ENCODE measurements at places on chromosomes 11 and 22. TPM values are rescaled to one million over a fixed set of nuclear protein-coding genes. Genes with fewer than 3 reads are reported as not detected.

- H3K4me1 ChIP-seq: no peaks in the 10 kb centered on the region
- DNase-seq: no peak
- H3K27ac ChIP-seq: no peak overlapping the region
- no peak overlapping the region for H3K4me3 ChIP-seq
- no peaks in the 10 kb centered on the region for H3K36me3 ChIP-seq
Measured at GRCh38 chr22:50192436-50193204, 6.9 kb downstream of the TRABD start.

GRCh38 chr11:20089796-20090653 lies 70.2 kb downstream of the DBX1 start:
- peaks cover 52% of the 10 kb centered on the region for H3K36me3 ChIP-seq
- H3K27me3 ChIP-seq: no peaks in the 10 kb centered on the region
- no peak for DNase-seq
- peak overlapping the region; percentile 25 for H3K27ac ChIP-seq
- H3K4me3 ChIP-seq: no peak overlapping the region
- peaks cover 21% of the 10 kb centered on the region for H3K4me1 ChIP-seq

DNA sequence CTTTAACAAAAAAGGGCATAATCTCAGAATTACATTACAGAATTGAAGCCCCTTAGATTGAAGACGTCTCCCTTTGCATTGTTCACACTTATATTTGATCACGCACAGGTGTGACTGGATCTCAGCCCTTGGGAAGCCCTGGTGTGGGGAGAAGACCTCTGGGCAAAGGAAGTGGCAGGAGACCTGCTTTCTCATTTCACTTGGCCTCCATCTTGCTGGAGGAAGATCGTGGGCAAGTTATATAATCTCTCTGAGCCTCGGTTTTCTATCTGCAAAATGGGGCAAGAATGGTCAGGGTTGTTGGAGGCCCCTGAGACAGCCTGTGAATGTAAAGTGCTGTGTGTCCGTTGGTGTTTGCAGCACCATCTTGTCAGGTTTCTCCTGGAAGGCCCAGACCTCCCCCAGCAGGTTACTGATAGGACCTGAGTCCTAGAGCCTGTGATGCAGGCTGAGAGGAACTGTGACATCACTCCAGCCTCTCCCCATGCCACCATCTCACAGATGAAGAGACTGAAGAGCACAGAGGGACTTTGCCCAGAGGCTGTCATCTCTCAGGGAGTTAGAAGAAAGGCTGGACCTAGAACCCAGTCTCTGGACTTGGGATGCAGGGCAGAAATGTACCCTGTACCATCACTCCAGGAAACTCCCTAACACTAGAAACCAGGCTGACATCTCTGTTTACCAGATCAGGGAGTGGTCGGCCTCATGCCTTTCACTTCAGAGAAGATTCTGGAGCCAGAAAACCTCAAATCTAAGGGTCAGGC lies 1.1 kb upstream of the APOA1 start:
- peaks cover 3% of the 10 kb centered on the region for H3K36me3 ChIP-seq
- peaks cover 2% of the 10 kb centered on the region for H3K27me3 ChIP-seq

DNA sequence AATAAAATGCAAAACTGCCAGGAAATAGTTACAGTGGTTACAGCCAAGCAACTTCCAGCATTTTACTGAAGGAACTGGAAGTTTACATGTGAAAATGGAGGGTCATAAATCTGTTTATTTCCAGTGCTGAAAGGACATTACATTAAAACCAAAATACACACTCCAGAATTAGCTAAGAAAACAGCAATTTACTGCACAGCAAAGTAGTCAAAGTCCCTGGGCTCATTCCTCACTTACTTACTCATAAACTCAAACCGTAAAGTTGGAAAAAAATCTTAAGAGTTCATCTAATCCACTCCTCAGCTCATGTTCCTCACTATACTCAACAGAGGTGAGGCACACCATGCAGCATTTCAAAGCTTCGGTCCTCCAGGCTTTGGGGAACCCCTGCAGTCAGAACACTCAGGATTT lies 17.4 kb downstream of the CTSC start:
- DNase-seq: no peak
- H3K4me1 ChIP-seq: peaks cover 11% of the 10 kb centered on the region
- H3K4me3 ChIP-seq: no peak overlapping the region
- H3K27me3 ChIP-seq: peaks cover 11% of the 10 kb centered on the region

- H3K27ac ChIP-seq: no peak overlapping the region
- no peak for DNase-seq
- H3K4me3 ChIP-seq: no peak overlapping the region
- H3K27me3 ChIP-seq: peaks cover 62% of the 10 kb centered on the region
- no peaks in the 10 kb centered on the region for H3K4me1 ChIP-seq
- no peaks in the 10 kb centered on the region for H3K36me3 ChIP-seq
Measured at GRCh38 chr22:48268771-48269552, 1506.5 kb downstream of the TBC1D22A start.

- DNase-seq: no peak
- no peaks in the 10 kb centered on the region for H3K27me3 ChIP-seq
- H3K36me3 ChIP-seq: no peaks in the 10 kb centered on the region
- no peak overlapping the region for H3K4me3 ChIP-seq
- no peak overlapping the region for H3K27ac ChIP-seq
- peaks cover 6% of the 10 kb centered on the region for H3K4me1 ChIP-seq
Measured at GRCh38 chr11:27971171-27971570, 136.8 kb downstream of the KIF18A start.

The BCO2 gene
- 3.6 TPM for total RNA-seq

DNA sequence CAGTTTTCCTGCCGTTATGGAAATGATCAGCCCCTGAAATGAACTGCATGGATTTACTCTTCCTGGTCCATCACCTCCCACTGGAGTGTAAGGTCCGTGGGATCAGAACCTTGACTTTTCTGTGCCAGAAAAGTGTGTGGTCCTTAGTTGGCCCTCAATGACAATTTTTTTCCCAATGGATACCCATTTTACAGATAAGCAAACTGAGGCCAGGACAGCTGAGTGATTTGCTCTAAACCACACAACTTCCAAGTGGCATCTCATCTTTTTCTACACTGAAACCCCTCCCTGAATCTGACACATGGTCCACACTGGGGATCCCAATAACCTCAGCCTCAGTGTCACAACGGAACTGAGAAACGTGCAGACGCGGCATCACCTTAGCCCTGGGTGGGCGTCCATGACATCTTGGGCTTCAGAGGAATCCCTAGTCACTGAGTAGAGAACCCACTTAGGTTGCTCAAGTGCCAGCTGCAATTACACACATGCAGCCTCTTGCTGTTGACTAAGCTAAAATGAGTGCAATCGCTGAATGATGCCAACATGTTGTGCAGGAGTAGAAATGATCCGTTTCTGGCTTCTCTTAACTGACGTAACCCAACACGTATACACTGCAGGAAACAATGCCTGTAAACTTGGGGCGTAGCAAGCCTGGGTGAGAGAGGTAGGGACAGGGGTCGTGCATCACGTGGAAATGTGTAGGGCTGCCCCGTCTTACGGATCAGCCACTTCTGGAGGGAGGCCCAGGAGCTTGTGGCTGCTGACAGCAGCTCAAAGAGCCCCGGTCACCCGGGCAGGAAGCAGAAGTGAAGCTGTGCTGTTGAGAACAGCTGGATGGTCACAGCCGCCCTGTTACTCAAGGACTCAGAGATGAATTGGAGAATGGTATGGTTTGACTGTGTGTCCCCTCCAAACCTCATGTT lies 136.3 kb downstream of the SHANK2 start:
- peaks cover 13% of the 10 kb centered on the region for H3K4me1 ChIP-seq
- H3K27me3 ChIP-seq: no peaks in the 10 kb centered on the region
- H3K36me3 ChIP-seq: peaks cover 17% of the 10 kb centered on the region

- no peak overlapping the region for H3K4me3 ChIP-seq
- peaks cover 9% of the 10 kb centered on the region for H3K36me3 ChIP-seq
- no peaks in the 10 kb centered on the region for H3K4me1 ChIP-seq
- no peak for DNase-seq
- peaks cover 12% of the 10 kb centered on the region for H3K27me3 ChIP-seq
Measured at GRCh38 chr22:49833340-49834007, 5.8 kb upstream of the BRD1 start.

DNA sequence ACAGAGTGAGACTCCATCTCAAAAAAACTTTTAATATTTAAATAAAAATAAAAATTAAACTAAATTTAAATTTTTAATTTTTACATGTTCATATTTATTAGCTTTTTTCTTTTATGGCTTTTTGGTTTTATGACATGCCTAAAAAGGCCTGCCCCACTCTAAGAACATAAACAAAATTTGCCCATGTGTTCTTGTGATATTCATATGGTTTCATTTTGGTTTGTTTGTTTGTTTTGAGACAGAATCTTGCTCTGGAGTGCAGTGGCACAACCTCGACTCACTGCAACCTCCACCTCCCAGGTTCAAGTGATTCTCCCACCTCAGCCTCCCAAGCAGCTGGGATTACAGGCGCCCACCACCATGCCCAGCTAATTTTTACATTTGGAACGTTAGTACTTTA lies 27.7 kb downstream of the SUSD2 start:
- DNase-seq: no peak
- peaks cover 16% of the 10 kb centered on the region for H3K4me1 ChIP-seq
- H3K4me3 ChIP-seq: no peak overlapping the region
- H3K36me3 ChIP-seq: no peaks in the 10 kb centered on the region
- H3K27ac ChIP-seq: no peak overlapping the region

The CHST1 gene
- 0.31 TPM for total RNA-seq

GRCh38 chr11:78220218-78221157 lies 31.8 kb downstream of the USP35 start:
- no peak overlapping the region for H3K4me3 ChIP-seq
- DNase-seq: no peak
- no peaks in the 10 kb centered on the region for H3K27me3 ChIP-seq

- peaks cover 7% of the 10 kb centered on the region for H3K27me3 ChIP-seq
- DNase-seq: peak; percentile 41
- H3K27ac ChIP-seq: no peak overlapping the region
Measured at GRCh38 chr11:61890529-61891330, 615 bp downstream of the FADS3 start.

GRCh38 chr11:12569499-12570425 lies 104.5 kb upstream of the TEAD1 start:
- no peaks in the 10 kb centered on the region for H3K36me3 ChIP-seq
- no peak overlapping the region for H3K27ac ChIP-seq
- H3K27me3 ChIP-seq: peaks cover 9% of the 10 kb centered on the region
- no peak for DNase-seq
- H3K4me3 ChIP-seq: no peak overlapping the region
- H3K4me1 ChIP-seq: no peaks in the 10 kb centered on the region

The SEPTIN3 gene
- 24.4 TPM for total RNA-seq

The ACTN3 gene
- total RNA-seq: 0.44 TPM

All from progenitor cell of endocrine pancreas (in vitro differentiated cells).